ENCODE measurements at places on chromosomes 12 and 14.

DNA sequence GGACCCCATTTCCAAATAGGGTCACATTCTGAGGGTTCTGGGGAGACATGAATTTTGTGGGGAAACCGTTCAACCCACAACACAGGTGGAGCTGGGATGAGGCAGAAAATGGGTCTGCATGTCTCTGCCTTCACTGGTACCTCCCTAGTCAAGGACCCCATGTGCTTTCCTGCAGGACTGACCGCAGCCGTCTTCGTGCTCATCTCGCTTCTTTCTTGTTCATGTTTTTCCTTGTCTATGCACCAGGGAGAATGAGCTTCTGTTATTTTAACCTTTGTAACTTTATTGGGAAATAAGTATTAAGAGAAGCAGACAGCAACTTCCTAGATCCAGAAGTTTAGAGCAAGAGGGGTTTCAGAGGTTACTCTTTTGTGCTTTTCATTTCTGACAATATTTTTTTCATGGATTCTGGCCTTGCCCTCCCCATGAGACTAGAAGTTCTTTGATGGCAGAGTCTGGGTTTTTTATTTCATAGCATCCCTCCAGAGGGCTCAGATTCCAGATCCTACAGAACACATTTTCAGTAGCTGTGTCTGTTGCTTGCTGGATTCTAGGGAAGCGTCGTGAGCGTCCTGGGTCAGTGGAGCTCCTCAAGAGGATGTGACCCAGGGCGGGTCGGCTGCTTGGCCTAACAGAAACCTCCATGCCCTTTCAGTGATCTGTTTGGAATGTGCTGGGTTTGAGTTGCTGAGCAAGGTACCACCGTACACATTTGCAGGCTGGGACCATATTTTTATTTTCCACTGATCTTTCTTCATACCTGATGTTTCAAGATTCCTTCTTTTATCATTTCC lies 104.2 kb downstream of the ADGRD1 start:
- no peak for DNase-seq

- no peak for DNase-seq
Measured at GRCh38 chr14:31138301-31138700, 69.3 kb downstream of the HECTD1 start.

- no peak for DNase-seq
Measured at GRCh38 chr14:91356181-91356763, 61.3 kb downstream of the CCDC88C start.

DNA sequence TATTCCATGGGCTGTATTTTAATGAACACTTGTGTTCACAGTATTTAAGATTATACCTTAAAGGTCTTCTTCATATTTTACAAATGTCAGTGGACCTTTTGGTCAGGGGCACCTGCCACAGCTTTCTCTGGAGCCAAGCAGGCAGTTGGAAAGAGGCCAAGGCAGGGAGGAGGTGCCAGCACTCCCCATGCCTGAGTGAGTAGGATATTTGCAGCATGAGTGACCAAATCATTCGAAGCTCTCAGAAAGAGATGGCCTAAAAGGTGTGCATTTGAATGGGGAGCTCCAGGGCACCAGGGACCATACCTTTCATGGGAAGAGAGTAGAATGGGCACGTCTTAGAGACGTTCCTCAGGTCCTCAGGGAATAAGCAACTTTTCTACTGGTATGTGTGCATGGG lies 121.6 kb downstream of the GPR135 start:
- DNase-seq: no peak

- DNase-seq: no peak
Measured at GRCh38 chr14:50758305-50758704, 72.7 kb downstream of the NIN start.

DNA sequence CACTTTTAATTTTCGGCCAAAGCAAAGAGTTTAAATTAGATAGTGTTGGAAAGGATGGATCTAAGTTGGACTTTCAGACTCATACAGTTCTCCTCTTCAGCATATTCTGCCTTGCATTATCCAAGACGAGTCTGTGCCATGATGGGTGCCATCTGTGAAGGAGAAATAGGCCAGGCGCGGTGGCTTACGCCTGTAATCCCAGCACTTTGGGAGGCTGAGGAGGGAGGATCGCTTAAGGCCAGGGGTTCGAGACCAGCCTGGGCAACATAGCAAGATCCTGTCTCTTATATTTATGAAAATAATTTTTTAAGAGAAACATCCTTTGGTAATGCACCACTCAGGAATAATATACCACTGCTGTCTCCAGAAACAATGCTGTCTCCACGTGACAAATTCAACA lies 6.5 kb downstream of the AK7 start:
- DNase-seq: no peak

All from stimulated activated CD8-positive, alpha-beta memory T cell treated with anti-CD3 and anti-CD28 coated beads, Interleukin-7, amount 100 ng/mL, for 4 hours (primary cell).